ENCODE measurements at places on chromosomes 5 and 9. TPM values are rescaled to one million over a fixed set of nuclear protein-coding genes. Genes with fewer than 3 reads are reported as not detected.

The TMEM174 gene
- total RNA-seq: not detected

The CYLC2 gene
- total RNA-seq: not detected

The PRR7 gene
- 11.9 TPM for total RNA-seq

The OR2V1 gene
- not detected for total RNA-seq

The CORO2A gene
- 5.0 TPM for total RNA-seq

The LCN12 gene
- 0.94 TPM for total RNA-seq

The MRPS27 gene
- 67.9 TPM for total RNA-seq

All from parietal lobe (tissue), 2 donors.